ENCODE measurements at places on chromosomes 16 and 17.

DNA sequence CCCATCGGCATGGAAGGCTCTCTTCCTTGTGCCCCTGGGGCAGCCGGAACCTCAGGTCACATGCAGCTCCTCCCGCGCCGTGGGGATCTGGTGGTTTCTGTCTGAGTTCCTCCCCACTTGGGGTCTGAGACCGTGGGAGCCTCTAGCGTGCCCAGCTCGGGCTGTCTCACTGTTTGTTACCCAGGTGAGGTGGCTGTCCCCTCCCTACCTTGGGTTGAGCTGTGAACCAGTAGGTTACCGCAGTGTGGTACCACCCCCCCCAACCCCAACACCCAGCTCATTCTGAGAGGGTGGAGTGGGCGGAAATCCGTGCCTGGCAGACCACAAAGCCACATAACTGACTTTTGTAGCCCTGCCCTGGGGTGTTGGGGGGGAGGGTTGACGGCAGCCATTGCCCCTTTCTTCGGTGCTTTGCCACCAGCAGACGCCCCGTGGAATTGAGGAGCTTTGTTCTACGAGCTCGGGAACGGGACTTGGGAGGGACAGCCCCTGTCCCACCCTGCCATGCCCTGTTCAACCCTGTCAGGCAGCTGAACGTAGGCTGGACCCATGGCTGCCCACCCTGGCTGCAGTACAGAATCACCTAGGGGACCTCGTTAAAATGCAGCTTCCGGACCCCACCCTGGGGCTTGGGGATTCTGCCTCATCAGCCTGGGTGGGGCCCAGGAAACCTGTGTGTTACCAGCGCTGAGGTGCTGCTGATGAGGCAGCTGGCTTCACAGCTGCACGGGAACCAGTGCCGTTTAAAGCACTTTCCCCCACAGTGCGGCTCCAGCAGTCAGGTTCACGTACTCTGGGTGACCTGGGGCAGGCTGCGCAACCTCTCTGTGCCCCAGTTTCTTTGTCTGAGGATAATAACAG, 18.5 kb downstream of the RAP1GAP2 start:
- DNase-seq: no peak

- no peak for DNase-seq
These were observed 10.4 kb downstream of the TNS4 start for GRCh38 chr17:40490982-40491381.

- DNase-seq: no peak
These were observed 3.2 kb upstream of the ELOB start for GRCh38 chr16:2779978-2780898.

DNA sequence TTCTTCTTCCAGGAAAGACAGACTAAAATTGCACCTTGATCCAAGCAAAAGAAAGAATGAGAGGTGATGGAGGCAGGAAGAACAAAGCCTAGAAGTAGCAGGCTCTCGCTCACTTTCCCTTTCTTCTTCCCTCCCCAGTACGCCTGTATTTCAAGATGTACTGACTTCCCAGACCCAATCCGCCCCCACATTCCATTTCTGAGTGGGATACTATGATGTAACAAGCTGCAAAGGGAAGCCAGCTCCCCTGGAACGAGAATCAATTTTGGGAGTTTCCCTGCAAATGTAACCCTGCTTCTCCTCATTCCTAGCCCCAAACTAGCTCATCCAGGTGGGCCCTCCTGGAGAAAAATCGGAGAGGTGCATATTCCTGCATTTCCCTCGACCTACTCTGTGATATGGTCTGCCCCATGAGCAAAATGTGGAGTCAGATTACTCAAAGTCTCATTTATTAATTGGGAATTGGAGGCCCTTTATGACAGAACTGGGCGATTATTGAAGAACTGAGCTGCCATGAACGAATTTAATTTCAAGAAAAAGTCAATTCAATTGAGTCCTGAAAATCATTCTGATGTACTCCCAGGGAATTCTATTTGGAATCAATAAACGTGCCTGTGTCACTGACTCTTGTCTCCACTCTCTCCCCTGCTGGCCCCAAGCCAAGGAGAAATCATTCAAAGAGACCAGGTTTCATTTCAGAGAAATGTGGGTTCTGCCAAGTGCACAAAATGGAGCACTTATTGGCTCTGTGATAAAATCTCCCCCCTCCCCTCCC, 398.9 kb downstream of the SHISA9 start:
- no peak for DNase-seq

DNA sequence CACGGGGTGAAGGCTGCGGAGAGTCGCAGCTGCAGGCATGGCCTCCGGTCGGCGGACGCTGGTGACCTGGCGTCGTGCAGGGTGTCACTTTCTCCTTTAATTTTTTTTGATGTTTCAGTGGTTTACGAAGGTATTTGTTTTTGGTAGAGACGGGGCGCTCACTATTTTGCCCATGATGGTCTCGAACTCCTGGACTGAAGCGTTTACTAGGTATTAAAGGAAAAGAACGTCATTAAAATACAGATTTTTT, 17.1 kb downstream of the ZNF213 start:
- DNase-seq: no peak

DNA sequence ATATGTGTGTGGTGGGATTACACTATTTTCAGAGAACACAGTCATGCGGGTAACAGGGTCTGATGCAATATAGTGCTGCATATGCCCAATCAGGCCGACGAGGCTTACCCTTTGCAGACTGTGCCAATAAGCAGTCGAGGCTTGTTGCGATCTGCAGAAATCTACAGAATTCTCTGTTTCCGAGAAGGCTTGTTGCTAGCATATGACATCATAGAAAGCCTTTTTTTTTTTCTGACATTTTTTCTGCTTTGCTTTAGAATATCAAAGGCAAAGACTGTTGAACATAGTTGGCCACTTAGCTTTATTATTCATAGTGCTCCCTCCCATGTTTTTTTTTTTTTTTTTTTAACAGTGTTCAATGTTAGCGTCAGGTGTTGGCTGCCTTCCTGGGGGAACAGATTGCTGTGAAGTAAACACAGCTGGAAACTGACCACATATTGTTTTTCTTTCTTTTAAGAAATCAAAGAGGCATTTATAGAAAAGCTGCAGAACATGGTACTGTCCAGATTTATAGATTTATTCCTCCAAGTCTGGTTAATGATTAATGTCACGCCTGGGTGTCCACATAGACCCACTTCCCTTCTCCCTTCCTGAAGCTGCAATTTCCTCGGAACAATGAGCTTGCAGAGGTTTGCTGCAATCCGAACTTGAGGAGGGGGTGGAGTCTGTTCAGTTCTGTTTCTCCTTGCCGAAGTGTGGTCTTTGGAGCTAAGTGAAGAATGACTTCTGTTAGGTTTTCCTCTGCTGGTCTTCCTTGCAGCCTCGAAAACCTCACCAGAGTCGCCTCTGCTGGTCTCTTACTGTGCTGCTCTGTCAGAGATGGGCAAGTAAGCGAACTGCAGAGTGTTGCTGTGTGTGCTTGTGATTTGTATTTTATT, 87.3 kb downstream of the MAP2K6 start:
- no peak for DNase-seq

GRCh38 chr17:20127360-20128035, 118.3 kb downstream of the SPECC1 start:
- DNase-seq: no peak

- no peak for DNase-seq
These were observed 28.7 kb downstream of the ABR start for GRCh38 chr17:1150863-1151600.

DNA sequence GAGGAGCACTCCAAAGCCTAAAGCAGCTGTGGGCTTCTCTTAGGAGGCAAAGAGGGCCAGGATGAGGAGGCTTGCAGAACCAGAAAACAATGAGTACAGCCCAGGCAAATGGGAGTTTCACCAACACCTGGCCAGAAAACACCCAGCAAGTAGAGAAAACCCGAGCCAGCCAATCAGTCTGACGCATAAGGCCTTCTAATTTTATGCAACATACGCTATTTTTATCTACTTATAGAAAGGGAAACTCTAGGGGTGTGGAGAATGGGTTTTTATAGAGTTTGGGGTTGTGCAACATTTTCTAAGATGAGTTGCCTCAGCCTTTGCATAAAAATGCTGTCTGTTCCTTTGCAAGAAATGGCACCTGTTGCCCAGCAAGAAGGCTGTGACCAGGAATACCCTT, 529.0 kb upstream of the CDH5 start:
- DNase-seq: no peak

GRCh38 chr16:11079652-11080187, 135.4 kb downstream of the CLEC16A start:
- DNase-seq: no peak

- DNase-seq: no peak
These were observed 13.3 kb upstream of the CRK start for GRCh38 chr17:1469231-1469852.

GRCh38 chr17:75346906-75347305, 57.7 kb upstream of the SLC25A19 start:
- no peak for DNase-seq

DNA sequence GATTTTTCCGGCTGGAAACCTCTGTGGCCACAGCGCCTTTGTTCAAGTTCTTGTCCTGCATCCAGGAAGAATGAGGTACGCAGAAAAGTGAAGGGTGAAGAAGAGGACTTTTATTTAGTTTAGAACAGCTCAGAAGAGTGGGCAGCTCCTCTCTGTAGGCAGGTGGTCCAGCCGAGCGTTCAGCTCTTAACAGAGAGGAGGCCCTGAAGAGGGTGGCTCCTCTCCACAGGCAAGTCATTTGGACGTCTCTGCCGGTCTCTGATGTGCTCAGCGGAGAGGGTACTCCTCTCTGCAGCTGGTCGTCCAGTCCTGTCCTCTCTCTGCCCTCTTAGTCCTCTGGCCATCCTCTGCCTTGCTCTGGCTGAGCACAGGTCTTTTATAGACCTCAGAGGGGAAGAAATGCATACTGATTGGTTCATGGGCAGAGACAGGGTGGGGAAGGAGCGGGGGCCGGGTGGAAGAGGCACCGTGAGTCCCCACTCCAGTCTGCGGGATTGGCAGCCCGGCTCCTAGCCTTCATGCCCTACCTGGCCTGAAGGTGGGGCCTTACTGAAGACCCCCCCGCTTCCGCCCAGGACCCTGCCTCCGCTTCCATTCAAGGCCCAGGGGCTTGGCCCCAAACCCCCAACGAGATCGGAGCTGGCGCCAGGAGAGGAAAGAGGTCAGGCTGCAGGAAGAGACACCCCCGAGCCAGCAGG, 70.0 kb upstream of the NKD1 start:
- DNase-seq: no peak

- DNase-seq: no peak
These were observed 136.0 kb upstream of the NACA2 start for GRCh38 chr17:61726977-61727376.

DNA sequence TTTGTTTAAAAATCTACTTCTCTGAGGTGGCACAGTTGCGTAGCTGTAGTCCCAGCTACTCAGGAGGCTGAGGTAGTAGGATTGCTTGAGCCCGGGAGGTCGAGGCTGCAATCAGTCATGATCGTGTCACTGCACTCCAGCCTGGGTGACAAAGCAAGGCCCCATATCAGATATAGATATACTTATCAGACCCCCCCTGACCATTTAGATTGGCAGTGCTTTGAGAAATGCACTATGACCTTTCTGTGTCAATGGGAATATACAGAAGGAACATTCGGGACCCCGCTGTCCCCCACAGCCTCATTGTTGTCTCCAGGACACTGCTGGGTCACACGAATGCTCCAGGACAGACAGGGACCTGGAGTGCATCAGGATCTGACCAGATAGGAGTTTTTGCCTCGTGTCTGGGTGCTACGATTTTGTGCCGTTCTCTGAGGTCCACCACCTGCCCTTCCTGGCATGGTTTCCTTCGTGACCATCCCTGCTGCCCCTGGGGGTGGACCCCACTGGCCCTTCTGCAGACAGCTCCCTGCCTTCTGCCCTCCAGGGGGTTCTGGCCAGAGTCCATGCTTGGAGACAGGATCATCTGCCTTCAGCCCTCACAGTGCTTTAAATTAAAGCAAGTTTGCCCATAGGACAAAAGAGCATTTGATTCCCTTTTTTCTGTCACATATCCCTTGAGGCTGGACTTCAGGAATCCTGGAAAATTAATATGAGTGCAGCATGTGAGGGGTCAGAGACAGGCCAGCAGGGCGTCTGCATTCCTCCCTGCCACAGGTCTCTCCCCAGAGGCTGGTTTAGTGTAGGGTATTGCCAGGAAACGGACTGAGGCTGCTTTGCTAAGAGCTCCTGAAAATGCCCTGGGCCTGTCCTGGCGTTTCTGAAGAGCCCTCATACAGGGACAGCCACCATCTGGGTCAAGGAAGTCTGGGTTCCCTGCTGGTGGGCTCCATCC, 19.3 kb downstream of the PLD6 start:
- DNase-seq: no peak

- no peak for DNase-seq
These were observed 1.4 kb downstream of the NTHL1 start for GRCh38 chr16:2045965-2046892.

- no peak for DNase-seq
These were observed 84.2 kb downstream of the SOCS1 start for GRCh38 chr16:11171757-11172299.

DNA sequence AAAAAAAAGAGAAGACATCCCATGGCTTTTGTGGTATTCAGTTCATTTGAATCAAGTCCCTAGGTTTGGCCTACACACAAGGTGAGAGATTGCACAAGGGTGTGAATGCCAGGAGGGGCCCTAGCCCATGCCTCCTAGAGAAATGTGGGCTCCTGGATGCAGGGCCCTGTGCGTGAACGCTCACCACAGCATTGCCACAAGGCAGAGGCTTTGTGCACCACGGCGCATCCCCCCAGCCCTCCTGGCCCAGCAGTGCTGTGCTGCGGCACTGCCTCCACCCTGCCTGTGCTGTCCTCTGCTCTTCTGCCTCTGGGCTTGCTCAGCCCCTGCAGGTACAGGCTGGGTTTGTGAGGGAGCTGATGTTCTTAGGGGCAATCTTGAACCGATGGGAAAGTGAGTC, 80.9 kb upstream of the MED9 start:
- no peak for DNase-seq

GRCh38 chr17:11825572-11826209, 171.6 kb downstream of the ZNF18 start:
- DNase-seq: no peak

DNA sequence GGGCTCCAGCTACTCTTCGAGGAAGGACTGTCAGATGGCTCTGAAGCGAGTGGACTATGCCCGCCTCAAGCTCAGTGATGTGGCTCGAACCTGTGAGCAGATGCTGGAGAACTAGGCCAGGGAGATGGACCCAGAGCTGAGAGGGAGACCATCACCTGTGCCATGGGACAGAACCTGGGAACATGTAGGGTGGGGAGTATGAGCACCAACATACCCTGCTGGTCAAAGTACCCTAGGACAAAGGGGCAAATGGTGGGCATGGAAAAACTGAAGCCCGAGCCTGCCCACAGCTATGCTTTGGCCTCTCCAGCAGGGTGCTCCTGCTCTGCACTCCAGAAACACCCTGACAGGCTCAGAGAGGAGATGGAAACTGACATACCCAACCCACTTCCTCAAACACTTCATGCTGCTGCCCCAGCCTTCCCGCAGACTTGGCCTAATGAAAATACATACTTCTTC, 1.9 kb downstream of the MED11 start:
- no peak for DNase-seq

- no peak for DNase-seq
These were observed 100.5 kb downstream of the XYLT1 start for GRCh38 chr16:17370223-17370707.

DNA sequence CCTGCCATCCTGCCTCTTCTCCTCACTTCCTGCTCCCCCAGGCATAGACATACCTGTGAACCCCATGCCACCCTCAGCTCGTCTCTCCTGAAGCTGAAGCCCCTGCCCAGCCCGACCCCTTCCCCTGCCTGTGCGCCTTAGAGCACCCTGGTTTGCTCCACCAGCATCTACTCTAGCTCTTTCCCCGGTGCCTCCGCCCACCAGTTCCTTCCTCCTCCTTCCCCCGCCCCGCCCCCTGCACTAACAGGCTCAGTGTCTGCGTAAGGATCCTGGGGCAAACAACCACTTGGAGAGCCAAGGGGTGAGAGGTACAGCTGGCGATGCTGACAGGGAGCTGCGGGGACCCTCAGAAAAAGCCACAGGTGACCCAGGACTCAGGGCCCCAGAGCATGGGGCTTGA, 1.9 kb downstream of the GPR142 start:
- DNase-seq: no peak
